ENCODE measurements at places on chromosomes 12 and 14.

DNA sequence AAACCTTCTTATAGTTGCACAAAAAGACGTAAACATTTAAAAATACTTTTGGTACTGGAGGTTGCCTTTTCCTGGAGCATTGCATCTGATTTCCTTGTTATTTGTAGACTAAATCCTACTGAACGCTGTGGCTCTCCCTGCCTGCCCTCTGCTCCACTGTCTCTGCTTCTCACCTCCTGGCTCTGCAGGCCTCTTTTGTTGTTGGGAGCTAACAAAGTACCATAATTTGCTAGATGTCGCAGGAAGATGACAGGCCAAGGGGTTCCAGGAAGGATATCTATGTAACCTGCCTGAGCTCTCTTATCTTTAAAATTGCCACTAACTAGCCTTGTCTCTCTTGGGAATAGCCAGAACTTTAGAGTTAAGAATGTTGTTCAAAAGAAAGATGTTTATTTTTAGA, 21.4 kb downstream of the SYNE2 start:
- no peak for DNase-seq

- no peak for DNase-seq
Observed at GRCh38 chr14:50859296-50859624, 12.6 kb upstream of the ABHD12B start.

GRCh38 chr12:46461907-46462640, 89.5 kb upstream of the SLC38A2 start:
- DNase-seq: no peak

DNA sequence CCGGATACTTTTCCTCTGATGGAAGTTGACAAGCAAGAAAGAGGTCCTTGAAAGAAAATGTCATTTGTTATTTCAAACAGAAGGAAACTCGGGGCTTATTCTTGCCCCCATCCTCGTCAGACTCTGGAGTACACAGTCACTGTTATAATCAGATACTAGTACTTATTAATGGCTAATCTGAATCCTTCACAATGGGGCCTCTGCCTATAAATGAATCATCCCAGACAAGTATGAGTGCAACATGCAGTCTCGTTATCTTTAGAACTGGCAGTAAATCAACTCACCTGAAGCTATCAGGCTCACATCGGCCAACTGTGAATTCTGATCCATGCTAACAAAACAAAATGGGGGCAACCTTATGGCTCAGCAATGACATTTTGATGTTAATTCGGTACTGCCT, 216.7 kb downstream of the GRIN2B start:
- DNase-seq: no peak

- DNase-seq: no peak
Observed at GRCh38 chr12:93698307-93699092, 21.3 kb downstream of the CRADD start.

DNA sequence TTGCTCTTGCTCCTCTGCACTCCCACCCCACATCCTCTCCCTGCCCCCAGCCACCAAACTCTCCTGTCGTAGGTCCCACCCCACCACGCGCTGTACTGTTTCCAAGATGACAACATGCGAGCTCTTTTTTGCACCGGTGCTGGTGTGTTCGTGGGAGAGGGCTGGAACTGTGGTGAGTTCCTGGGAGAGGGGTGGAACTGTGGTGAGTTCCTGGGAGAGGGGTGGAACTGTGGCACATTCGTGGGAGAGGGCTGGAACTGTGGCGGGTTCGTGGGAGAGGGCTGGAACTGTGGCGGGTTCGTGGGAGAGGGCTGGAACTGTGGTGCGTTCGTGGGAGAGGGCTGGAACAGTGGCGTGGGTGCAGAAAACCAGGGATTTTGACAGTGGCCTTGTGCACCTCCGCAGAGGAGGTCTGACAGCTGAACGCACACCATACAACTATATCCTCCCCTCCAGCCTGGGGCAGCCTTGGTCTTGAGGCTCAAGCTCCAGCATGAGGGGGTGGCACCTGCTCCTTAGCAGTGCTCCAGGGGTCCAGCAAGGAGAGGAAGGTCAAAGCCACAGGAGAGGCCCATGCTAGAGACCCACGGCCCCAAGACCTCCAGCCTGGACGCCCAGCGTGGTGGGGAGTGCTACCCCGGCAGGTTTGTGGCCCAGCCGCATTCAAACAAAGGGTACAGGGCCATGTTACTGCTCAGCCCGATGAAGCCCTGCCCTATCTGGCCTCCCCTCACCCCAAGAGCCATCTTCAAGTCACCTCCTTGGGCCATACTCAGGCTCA, 50.1 kb downstream of the ACTN1 start:
- no peak for DNase-seq

DNA sequence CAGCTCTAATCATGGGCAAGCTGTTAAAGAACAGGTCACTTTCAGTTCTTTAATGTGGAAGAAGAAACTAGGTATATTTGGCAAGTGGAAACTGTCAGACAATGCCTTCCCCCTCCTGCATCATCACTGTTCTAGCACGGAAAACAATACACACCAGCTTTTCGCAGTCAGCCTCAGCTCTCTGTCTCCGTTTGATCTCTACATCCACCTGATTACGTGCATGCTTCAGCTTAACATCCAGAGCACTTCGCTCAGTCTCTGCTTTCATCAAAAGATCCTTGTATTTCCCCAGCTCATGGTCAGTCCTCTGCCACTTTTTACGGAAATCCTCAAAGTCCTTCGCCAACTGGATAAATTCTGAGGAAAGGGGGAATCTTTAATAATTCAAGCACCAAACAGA, 19.0 kb downstream of the RACGAP1 start:
- no peak for DNase-seq

DNA sequence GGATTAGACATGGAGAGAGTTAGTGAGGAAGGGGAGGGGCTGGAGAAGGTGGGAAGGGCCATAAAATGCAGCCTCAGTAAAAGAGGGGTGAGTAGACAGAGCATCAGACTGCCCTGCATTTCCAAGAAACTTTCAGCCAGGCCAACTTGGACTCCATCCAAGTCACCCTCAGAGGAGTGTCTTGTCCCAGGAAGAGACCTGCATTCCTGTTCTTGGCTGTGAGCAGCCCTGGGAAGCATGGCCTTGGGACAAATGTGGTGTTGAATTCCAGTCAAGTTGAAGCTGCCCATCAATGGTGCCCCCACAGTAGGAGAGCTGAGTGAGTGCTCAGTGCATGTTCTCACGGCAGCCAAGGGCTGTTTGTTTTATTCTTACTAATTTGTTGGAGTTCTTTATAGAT, 35.0 kb upstream of the TUNAR start:
- DNase-seq: no peak

DNA sequence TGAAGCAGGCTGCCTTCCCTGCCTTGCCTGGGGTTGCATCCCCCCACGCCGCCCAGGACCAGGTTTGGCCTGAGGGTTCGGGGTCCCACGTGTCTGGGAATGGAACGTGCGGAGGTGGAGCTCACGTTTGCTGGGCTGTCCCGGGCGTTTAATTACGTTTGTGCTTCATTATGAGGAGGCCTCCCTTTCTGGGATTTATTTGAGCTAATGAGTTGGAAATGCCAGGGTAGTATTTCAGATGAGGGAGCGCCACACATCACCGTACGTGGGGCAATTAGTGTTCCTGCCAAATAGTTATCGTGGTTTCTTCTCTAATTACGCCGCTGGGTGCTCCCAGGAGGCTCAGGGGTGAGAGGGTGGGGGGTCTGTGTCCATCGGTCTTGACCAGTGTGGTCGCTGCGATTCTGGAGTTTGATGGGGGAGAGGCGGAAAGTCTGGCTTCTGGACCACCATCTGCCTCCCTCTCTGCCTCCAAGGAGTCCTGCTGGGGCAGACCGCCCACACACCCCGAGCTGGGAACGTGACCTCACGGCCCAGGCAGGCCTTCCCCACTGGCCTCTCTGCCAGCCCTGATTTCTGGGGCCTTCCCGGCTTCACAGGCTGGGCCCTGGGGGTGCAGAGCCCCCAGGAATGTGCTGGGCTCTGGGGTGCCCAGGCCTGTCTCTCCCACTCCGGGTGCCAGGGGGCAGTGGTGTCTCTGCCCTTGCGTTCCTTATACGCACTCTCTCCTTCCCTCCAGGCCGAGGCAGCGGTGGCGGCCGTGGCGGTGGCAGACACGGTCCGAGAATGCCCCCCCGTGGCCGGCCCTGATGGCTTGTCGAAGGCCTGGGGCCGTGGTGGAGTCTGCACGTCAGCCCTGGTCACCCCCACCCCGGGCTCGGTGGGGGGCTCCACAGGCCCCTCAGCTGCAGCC, 18.9 kb downstream of the KIF26A start:
- DNase-seq: no peak

GRCh38 chr12:3130057-3130830, 53.1 kb downstream of the TSPAN9 start:
- no peak for DNase-seq

DNA sequence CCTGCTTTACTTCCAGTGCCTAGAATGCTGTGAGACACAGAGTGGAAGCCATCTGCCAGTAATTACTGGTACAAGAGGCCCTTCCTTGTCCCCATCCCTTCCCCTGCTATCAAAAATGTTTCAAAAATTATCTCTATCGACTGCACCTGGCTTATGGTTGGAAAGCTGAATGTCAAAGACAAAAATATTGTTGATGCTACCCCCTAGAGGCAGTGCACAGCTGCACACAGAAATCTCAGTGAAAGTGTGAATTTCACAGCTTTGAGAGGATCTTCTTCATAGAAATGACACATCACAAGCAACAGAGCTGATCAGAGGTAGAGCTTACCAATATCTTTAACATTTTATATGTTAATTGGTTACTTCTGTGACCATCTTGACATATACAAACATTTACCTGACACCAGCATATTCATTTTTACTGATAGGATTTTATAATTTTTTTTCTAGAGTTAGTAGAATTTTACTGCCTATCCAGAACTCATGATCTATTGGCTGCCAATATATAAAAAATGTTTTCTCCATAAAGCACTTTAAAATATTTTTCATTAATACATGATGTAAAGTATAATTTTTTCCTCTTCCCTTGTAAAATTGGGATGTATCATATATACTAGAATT, 138.0 kb downstream of the AACS start:
- no peak for DNase-seq

GRCh38 chr12:3019005-3019680, 58.0 kb upstream of the TSPAN9 start:
- no peak for DNase-seq

- DNase-seq: no peak
Observed at GRCh38 chr12:109310247-109311125, 1.4 kb upstream of the FOXN4 start.

GRCh38 chr12:3453990-3454680, 36.9 kb upstream of the PRMT8 start:
- no peak for DNase-seq

GRCh38 chr12:131221061-131221956, 267.6 kb downstream of the ADGRD1 start:
- no peak for DNase-seq

DNA sequence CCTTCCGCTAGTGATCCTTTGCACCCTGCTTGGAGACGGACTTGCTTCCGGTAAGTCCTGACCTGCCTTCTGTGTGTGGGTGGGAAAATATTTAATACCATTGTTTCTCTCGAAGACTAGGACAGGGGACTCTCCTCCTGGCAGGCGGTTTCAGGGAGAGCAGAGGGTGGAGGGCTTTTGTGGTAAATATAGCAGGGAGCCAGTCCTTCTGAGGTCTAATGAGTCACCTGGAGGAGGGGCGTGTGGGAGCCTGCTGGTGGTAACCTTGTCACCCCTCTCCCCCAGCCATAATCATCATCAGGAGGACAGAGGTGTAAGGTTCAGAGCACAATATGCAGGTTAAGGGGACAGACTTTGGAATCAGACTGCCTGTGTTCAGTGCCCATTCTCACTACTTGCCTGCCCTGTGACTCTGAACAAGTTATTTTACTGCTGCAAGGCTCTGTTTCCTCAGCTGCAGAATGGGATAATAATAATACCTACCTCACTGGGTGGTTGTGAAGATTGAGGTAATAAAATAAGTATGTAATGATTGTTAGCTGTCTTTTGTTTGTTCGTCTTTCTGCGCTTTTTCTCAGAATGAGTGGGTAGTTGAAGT, 47.4 kb downstream of the SUSD6 start:
- DNase-seq: no peak

Data from mucosa of gallbladder (tissue), 1 donor.